ENCODE measurements at places on chromosomes 7 and 10.

- no peak for DNase-seq
Measured at GRCh38 chr7:96737545-96738050, 28.0 kb upstream of the SEM1 start.

GRCh38 chr7:86762129-86762528, 118.4 kb downstream of the GRM3 start:
- DNase-seq: no peak

- no peak for DNase-seq
Measured at GRCh38 chr7:157779206-157779605, 442.4 kb downstream of the DNAJB6 start.

DNA sequence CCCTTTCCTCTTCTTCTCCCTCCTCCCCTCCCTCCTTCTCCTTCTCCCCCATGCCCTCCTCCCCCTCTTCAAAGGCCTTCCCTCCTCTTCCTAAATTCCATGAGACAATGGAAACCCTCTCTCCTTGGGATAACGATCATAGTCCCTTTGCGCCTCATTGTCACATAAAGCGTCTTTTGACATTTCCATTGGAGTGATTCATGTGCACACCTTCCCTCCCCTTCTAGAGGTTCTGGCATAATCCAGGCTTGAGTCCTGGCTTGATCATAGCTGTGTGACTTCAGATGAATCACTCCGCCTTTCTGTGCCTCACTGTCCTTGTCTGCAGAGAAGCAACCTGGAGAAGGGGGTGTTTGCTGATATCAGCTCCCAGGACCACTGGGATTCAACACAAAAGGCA, 204.2 kb downstream of the TNS3 start:
- DNase-seq: no peak

GRCh38 chr7:149869867-149870266, 3.9 kb upstream of the ATP6V0E2 start:
- DNase-seq: no peak

- DNase-seq: no peak
Measured at GRCh38 chr7:131537571-131537978, 18.9 kb downstream of the PODXL start.

Measured in activated T-cell treated with anti-CD3 and anti-CD28 coated beads, Interleukin-2, amount 50 U/mL, for 1 hour (primary cell).